Globus pallidus (tissue), 1 donor: ENCODE measurements at places on chromosomes 7 and 10.

DNA sequence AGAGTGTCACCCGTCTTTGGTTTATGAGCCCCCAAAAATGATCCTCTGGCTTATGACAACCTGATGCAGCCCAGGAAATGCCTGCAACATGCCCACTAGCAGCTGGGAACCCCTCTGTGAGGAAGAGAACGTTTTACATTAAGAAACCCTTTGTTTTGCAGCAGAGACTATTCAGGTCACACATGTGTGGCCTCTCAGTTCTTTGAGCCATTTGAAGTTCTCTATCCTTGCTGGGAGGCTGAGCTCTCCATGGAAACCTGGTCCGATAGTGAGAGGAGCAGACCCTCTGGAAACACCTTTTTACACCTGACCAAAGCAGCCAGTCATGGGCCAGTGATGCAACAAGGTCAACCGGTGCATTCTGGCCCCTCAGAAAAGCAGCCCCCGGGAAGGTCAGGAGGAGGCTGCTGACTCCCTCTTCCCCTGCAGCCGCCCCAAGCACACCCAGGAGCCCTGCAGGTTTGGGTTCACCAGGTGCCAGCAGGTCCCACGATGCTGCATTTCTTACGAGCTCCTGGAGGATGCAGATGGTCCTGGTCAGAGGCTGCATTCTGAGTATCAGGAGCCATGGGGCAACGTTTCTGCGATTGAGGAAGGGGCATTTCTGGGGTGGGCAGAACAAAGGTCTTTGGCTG lies 134.3 kb downstream of the ZMYND11 start:
- DNase-seq = no peak

GRCh38 chr7:41763626-41764025 lies 60.7 kb upstream of the INHBA start:
- DNase-seq = no peak

DNA sequence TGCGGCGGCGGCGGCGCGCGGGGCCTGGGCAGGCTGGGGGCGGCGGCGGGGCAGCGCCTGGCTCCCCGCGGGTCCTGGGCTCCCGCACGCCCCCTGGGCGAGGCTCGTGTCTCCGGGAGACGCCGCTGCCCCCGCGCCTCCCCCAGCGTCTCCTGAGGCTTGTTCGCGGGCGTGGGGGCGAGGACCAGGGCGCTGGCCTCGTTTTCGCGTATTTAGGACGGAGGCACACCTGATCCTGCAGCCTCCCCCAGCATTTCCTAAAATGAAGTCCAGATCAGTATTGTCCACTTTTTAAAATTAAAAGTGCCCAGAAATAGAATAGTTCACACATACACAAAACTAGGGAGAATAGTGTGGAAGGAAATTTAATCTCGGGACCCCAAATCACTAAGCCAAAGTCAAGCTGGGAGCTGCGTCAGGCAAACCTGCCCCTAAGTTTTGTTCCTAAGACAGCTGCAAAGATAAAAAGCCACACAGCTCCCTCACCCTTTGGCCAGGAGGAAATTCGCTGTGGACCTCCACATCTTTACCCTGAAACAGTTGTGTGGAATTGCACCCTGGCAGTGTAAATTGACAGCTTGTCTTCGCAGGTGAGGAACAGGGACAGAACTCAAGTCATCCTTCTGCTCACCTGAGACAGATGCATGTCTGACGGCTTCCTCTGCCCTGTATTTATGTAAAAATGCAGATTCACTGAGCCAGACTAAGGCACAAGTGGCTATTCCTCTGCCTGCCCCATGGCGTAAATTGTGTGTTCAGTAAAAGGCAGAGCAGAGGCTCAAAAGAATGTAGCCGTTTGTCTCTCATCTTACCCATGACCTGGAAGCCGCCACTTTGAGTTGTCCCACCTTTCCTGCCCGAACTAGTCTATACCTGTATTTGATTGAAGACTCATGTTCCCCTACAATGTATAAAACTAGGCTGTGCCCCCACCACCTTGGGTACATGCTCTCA lies 740 bp downstream of the GALNT11 start:
- DNase-seq = no peak

- DNase-seq = no peak
These were observed 19.2 kb downstream of the ITPRIP start for GRCh38 chr10:104318810-104319741.

- no peak for DNase-seq
These were observed 158.1 kb upstream of the CHST15 start for GRCh38 chr10:124251317-124252065.

GRCh38 chr7:155867280-155867679 lies 55.0 kb upstream of the SHH start:
- no peak for DNase-seq

- no peak for DNase-seq
These were observed 112.1 kb downstream of the FAM53B start for GRCh38 chr10:124632064-124632531.

GRCh38 chr10:69960606-69960987 lies 92.0 kb upstream of the MACROH2A2 start:
- DNase-seq = no peak

- no peak for DNase-seq
These were observed 181.6 kb downstream of the PTPN20 start for GRCh38 chr10:47092831-47093230.

- DNase-seq = no peak
These were observed 5.9 kb upstream of the PWWP2B start for GRCh38 chr10:132390921-132391675.

DNA sequence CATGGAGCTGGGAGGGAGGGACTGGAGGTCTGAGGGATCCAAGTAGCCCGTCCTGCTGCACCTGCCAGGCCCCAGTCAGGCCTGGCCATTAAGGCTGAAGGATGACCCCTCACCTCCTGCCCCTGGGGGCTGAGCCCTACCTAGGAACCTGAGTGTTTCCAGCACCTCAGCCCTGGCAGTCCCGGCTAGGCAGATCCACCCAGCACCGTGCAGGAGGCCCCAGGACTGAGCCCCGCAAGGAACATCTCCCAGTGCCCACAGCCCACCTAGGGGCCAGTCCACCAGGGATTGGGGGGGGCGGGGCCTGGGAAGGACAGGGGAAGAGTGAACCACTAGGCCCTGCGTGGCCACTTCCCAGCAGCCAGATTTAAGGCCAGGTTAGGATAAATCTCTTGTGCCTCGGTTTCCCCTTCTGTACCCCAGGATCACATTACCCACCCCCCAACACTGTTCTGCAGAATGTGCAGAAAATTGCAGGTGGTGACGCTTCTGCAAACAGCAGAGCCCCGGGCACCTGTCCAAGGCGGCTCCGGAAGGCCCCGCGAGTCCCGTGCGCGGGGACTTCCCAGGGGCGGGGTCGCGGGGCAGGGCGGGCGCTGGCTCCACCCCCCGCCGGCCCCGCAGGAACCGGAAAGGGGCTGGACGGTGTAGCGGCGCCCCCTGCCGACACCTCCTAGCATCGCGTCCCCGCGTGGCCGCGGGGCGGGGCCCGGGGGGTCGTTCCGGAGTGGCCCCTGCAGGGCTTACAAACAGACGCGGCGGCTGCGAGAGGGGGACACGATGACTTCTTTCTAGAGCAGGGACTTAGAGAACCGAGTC lies 55.9 kb downstream of the PWWP2B start:
- DNase-seq = peak; percentile 35

DNA sequence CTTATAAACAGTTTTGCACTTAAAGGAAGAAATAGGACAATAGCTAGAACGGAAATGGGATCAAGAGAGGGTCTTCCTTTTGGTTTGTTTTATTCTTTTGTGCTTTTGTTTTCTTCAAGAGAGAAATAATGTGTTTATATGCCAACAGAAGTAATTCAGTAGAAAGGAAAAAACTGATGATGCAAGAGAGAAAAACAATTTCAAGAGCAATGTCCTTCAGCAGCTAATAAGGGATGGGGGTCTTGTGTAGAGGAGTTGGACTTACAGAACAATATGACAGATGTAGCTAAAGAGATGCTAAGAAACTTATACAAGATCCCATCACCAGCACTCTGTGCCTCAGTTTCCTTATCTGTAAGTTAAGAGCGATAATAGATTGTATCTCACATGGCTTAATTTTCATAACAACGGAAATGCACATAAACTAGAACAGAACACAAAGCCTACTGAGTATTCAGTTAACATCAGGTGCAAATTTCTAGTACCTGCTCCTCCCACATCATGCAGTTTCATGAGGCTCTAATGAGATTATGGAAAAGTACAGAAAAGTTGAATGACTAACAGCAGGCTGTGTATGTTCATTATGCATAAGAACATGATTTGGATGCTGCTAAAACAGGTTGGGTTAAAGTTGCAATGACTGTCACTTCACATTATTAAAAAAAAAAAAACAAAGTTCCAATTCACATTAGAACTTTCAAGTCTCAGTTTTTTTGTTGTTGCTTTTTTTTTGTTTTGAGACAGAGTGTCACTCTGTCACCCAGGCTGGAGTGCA lies 17.2 kb downstream of the HERPUD2 start:
- DNase-seq = no peak

DNA sequence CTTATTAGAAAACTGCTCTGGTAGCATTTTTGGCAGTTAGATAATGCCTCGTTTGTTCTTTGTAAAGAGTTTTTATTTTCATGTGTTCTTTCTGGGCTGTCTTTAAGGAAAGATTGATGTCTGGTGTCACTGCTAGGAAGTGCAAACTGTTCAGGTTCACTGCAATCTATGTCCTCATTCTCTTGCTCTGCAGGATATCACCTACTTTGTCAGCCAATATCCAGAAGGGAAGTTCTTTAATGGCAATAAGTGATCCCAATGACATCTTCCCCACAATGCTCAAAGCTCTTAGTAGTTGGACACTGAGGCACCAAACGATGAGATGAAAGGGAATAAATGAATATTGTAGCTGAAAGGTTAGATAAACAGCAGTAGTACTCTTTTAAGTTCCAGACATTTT lies 115.1 kb downstream of the AGMO start:
- no peak for DNase-seq

DNA sequence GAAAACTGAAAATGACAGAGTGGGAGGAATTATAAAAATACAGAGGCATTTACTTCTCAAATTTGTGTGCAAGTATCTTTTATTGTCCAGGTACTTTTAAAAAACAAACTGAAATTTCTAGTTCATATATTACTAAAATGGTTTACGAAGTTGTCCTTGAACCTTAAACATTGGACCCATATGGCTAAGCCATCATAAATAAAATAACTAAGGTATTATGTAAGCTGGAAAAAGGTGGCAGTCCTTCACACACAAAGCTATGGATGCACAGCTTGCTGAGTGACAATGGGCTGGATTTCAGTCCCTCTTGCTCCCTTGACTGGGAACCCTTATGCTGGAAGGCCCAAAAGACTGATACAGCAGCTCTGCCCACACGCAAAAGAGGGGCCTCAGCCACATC lies 66.1 kb downstream of the COBL start:
- no peak for DNase-seq

DNA sequence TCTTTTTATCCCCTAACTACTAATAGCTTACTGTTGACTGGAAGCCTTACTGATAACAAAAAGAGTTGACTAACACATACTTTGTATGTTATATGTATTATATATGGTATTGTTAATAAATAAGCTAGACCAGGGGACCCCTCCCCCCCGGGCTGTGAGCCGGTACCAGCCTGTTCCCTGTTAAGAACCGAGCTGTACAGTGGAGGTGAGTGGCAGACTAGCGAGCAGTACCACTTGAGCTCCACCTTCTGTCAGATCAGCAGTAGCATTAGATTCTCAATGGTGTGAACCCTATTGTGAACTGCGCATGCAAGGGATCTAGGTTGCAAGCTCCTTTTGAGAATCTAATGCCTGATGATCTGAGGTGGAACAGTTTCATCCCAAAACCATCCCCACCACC lies 377.0 kb downstream of the IPMK start:
- DNase-seq = no peak

DNA sequence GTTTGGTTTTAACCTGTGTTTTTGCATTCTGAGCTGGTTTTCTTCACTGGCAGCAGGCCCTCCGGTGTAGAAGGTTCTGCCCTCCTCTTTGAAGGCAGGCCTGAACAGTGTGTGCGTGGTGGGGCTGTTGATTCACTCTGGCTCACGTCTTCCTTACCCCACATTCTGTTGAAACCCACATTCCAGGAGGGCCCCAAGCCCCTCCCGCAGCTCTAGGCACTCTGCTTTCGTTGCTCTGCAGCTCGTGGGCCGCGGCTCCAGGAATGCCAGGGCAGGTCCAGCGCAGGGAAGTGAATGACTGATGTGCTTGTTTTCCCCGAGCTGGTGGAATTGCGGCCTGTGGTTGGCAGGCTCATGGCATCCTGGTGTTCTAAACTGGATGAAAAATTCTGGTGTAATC lies 49.0 kb downstream of the HTRA1 start:
- DNase-seq = no peak

GRCh38 chr7:113710310-113711096 lies 208.3 kb downstream of the PPP1R3A start:
- peak; percentile 53 for DNase-seq

DNA sequence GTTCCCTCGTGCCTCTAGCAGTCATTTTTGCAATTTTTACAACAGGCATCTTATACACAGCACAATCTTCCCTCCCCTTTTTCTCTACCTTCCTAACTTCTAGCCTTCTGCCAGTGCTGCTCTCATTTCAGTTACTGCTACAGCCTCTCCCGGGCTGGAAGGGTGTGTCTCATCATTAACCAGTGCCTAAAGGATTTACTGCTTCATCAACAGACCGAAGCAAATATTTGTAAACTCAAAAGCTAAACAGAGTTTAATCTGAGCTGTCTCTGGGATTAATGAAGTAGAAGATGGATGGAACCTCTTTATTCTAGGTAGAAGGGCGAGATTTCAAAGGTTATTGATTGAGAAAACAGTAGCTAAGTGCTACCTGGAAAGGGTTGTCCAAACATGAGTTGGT lies 94.3 kb downstream of the PRPF18 start:
- DNase-seq = no peak

DNA sequence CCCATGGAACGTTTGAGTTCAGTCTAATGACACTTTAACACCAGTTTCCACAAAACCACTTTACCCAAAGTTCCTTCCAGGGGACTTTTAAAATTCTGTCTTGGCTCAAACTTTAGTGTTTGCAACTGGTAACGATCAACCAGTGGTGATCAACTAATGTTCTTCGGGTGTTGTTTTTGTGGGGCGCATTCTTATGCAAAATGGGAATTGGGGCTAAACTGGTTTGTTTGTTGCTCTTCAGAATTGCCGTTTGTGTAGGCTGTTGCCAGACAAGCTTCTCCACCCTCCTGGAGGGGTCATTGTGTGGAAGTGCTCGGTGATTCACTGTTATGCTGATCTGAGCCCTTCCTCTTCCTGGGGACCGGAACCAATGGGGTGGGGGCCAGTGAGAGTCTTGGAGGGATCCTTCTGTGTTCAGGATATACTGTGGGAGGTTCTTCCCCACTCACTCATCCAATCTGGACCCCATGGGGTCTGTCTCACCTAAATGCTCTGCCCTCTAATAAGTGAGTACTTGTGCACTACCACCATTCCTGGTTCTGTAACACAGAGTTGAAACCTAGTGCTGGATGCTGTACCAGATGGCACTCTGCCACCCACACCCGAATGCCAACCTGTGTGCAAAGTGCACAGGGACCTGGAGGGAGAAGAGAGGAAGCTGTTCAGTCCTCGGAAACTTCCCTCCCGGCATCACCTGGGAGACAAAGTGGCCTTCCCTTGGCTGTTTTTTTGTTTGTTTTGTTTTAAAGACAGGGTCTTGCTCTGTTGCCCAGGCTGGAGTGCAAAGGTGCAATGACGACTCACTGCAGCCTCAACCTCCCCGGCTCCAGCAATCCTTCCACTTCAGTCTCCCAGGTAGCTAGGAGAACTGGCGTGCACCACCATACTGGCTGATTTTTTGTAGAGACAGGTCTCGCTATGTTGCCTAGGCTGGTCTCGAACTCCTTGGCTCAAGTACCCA lies 2.1 kb downstream of the NFE2L3 start:
- no peak for DNase-seq

GRCh38 chr7:98423043-98423442 lies 22.2 kb upstream of the BAIAP2L1 start:
- no peak for DNase-seq
